NCI-H1930 (cell line): ENCODE measurements at places on chromosomes 2 and 18.

DNA sequence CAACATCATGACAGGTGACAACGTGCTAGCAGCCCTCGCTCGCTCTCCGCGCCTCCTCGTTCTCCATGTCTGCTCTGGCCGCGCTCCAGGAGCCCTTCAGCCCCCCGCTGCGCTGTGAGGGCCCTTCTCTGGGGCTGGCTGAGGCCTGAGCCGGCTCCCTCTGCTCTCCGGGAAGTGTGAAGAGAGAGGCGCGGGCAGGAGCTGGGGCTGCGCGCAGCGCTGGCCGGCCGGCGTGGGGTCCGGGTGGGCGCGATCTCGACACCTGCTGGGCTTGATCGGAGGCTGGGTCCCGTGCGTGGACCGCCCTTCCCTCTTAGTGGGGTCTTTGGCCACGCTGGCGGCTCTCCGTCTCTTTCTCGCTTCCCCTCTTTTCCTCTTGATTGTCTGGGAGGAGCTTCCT, 195.5 kb downstream of the ANKRD30BL start:
- no peak for DNase-seq

DNA sequence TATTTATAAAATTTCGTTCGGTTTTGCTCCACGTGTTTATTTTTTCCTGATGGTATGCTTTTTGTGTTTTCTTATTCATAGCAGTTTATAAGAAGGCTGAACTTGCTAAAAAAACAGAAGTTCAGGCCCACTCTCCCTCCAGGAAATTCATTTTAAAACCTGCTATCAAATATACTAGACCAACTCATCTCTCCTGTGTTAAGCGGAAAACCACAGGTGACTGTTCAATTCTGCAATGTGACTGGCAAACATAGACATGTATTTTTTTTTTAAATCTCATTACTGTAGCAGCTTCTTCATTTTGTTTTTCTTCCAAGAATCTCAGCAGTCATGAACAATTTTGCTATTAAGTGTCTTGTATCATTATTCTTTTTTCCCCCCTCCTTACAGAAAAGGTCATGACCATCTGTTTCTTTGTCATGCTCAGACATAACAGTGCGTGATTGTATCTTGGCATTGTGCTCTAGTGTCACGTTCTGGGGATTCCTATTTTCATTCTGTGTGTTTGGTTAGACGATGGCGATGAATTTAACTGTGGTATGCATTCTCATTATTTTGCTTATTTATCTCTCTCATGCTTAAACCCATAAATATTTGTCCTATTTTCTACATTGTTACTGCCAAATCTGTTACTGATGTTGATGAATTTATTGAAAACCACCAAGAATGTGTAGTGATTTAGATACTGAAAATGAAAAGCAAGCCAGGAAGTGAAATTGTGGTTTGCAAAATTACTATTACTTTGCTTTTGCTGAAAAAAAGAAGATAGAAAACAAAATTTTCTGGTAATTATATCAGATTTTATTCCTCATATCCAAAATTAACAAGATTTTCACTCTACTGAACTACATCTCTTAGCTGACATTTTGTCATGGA, 74.6 kb upstream of the UNC80 start:
- no peak for DNase-seq

DNA sequence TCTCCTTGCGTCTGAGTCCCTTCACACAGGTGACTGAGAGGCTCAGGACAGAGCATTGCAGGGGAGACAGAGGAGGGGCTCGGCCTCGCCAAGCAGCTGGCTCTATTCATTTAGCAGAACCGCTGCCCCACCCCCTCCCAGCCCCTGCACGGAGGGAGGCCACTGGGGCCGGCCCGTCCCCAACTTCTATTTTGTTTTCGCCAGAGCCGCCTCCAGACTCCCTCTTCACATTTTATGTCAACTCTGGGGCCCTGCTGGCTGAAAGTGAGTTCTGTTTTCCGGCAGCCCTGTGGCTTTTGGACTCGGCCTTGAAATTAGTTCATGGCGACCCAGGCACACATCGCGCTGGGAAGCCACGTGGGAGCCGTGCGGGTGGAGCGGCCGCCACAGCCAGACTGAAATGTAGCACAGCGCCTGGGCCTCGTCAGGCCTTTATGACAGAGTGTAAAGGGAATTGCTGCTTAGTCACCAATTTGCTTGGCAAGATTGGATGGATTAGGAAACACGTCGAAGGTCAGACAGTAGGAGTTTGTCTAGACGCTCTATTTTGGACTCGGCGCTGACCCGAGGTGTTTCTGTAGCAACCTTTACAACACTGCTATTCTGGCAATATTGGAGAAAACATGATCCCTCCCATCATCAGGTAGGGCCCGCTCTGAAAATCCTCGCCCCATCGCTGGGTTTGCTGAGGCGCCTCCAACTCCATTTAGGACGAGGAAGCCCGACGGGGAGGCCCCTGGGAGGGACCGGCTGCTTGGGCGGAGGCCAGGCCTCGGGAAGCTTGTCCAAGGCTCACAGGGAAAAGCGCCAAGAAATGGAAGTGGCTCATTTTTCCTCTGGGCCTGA, 90.7 kb upstream of the CTDP1 start:
- no peak for DNase-seq

- DNase-seq = no peak
Observed at GRCh38 chr2:111208639-111209038, 87.9 kb downstream of the BCL2L11 start.

- no peak for DNase-seq
Observed at GRCh38 chr2:215262741-215263362, 49.0 kb upstream of the ATIC start.

- no peak for DNase-seq
Observed at GRCh38 chr2:159817283-159817682, 19.3 kb upstream of the CD302 start.

DNA sequence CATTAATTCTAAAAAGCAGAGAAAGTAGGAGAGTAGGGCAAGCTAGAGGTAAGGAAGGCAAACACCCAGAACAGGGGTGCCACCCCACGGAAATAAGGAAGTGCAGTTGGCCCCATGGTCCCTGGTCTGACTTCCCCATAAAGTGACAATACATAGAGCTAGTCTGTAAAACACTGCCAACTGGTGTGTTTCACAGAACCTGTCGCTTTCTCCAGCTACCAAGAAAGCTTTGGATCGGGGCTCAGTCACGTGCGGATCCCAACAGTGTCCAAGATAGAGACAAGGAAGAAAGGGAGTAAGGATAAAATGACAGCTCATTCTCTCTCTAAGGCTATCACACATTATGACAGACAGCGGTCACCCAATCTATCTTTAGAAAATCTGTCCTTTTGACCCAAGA, 36.4 kb downstream of the TBC1D8 start:
- no peak for DNase-seq

GRCh38 chr2:152025678-152026287, 73.1 kb downstream of the CACNB4 start:
- DNase-seq = peak; percentile 78

DNA sequence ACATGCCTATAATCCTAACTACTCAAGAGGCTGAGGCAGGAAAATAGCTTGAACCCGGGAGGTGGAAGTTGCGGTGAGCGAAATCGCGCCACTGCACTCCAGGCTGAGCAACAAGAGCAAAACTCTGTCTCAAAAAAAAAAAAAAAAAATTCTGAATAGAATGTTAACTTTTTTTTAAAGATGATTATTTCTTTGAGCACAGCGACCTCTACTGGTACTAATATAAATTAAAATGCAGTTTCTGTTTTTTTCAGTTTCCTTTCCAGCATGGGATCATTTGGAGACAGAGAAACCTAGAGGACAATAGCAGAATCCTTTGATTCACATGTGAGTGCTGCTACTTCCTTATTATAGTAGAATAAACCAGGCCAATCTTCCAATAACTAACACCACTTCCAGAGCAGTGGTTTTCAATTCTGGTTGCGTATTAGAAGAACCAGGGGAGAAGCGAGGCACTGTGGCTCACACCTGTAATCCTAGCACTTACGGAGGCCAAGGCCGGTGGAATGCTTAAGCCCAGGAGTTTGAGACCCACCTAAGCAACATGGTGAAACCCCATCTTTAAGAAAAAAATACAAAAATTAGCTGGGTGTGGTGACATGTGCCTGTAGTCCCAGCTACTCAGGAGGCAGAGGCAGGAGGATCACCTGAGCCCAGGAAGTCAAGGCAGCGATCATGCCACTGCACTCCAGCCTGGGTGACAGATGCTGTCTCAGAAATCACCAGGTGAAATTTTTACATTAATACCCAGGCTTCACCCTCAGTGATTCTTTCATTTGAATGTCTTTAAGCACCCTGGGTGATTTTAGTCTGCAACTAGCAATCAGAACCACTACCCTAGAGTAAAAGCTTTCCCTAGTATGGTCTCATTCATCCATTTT, 10.1 kb downstream of the SRSF7 start:
- DNase-seq = no peak

DNA sequence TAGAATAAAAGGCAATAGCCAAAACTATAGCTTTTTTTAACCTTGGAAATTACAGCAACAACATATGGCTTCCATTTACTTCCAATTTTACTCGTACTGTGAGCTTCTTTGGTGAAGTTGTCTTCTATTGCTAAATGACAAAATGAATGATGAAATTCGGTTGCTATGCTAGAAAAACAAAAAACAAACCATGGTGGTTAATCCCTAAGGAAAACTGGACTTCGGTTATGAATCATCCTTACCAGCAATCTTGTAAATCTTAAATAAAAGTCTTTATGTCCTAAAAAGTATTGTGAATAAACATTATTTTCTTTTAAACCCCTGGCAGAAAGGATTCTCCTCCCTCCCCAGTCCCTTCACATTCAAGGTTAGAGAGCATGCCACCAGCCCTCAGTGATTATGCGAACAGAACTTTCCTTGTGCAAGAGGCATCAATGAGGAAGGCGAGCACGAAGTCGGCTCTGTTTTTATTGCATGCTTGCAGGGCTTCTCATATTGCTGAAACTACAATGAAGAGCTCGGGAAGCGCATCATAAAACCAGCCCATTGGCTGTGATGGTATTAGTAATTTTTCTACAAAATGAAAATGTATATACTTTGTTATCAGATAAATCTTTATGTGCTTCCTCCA, 62.9 kb downstream of the ZNF521 start:
- DNase-seq = no peak

DNA sequence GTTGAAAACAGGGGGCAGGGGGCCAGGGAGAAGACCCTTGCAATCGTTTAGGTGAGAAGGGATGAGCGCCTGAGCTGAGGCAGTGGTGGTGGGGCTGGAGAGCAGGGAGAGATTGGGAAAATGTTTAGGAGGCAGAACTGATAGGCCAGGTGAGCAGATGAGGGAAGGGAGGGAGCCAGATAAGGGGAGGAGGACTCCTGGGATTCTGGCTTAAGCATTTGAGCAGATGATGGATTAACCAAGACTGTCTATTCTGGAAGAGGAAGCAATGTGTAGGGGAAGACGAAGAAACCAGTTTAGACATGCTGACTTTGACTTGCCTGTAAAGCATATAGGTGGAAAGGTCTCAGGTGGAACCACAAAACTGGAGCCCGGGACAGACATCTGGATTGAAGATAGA, 49.9 kb upstream of the ASPRV1 start:
- no peak for DNase-seq

- DNase-seq = no peak
Observed at GRCh38 chr18:76567835-76568445, 72.9 kb upstream of the ZNF516 start.

GRCh38 chr18:76228716-76229115, 266.3 kb downstream of the ZNF516 start:
- no peak for DNase-seq

DNA sequence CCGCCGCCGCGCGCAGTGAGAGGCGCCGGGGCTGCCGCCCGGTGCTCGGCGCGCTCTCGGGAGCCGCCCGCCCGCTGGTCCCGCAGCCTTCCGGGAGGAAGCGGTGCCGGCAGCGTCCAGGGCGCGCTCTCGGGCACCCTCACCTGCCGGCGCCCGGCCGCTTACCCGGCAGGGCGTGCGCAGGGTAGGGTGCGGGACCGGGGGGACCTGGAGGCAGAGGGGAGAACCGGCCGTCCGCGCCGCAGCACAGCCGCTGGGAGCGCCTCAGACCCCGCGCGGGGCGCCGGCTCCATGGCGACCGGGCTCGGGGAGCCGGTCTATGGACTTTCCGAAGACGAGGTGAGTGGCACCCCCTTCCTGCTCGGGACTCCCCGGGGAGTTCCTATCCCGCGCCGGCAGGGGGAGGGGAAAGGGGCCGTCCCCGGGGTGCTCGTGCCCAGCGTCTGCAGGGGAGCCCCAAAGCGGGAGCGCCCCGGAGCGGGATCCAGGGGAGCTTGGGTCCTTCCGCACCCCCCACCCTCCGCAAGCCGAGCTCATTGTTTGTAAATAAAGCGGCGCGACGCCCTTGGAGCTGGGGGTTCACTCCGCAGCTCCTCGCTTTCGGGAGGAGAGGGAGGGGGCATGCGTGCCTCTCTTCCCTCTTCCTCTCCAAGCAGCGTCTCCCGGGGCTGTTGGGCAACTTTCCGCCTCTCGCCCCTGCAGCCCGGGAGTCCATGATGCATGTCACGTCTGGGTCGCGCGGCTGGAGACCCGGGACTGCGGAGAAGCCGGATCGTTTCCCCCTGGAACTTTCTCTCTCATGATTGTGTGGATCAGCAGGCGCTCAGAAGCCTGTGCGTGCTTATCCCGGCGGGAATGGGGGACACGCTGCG, 580 bp downstream of the NEDD4L start:
- DNase-seq = peak; percentile 53

- DNase-seq = no peak
Observed at GRCh38 chr2:150520887-150521664, 33.6 kb upstream of the RND3 start.

- DNase-seq = no peak
Observed at GRCh38 chr2:118990757-118991545, 49.0 kb downstream of the MARCO start.

GRCh38 chr2:31235504-31235902, 1.6 kb downstream of the EHD3 start:
- no peak for DNase-seq

DNA sequence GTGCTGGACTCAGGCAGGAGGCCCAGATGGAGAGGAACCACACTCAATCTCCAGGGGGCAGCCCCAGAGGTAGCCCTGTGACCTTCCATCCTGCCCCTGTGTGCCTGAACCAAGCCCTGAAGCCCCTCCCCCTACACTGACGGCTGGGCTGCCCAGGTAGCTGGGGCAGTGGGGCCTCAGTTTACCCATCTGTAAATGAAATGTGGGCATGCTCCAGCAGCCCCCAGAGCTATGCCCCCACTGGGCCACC, 15.8 kb downstream of the CROCC2 start:
- DNase-seq = no peak

DNA sequence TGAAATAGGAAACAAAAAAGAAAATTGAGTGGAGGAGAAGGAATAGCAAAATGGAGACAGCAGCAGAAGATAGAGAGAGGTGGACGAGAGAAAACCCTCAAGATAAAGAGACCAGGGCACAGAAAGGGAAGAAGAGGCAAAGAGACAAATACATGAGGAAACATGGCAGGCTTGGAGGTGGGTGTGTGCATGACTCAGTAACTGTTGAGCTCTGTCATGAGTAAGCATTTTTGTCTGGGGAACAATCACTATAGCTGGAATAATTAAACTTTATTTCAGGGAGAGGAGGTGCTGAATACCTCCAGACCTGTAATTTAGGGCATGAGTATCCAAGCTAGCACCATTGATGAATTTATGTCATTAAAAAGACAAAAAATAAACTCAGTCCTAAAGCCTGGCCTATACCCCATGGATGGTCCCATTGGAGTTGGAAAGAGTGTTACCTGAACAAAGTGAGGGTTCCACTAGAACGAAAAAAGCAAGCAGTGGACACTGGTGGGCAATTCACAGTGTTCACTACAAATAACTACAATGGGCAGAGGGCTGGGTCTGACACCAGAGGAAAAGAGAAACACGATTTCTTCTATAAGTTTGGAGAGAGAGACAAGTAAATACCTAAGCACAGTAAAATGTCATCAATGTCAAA, 145.5 kb downstream of the ADCYAP1 start:
- DNase-seq = no peak

GRCh38 chr2:223970343-223971128, 13.3 kb downstream of the MRPL44 start:
- DNase-seq = peak; percentile 59

GRCh38 chr2:137764646-137765045, 199.6 kb upstream of the HNMT start:
- DNase-seq = no peak
